NCI-H1048 (cell line): ENCODE measurements at places on chromosomes 16 and 17.

DNA sequence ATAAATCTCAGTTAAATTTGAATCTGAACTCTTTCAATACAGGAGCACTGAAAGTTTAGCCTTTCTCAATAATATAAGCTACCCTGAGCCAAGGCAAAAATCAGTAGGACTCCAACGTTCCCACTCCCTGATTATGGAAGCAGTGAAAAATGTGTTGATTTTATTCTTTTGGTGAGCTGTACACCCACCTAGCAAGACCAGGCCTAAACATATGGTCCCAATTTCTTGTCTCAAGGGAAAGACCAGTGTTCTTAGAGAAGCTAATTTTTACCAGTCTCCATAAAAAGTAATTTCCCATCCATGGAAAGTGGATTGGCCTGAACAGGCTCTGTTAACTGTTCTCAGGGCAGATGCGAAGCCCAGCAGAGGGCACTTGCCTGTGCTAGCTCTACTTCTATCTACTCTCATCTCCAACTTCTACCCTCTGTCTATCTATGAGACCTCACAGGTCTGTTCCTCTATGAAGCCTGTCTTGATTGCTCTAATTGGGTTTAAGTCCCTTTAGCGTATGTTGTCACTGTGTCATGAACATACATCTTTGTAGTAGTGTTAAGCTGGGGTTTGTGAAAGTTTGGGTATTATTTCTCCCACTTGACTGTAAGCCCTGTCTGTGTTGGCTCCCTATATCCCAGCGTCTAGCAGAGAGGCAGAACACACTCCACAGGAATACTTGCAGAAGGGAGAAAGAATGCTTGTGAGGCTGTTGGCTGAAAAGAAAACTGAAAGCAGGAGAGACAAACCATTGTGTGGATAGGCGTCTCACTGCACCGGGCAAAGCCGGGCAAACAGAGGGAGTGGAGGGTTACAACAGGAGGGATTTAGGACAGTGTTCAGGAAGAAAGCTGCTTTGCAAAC is 167.1 kb upstream of the MAF start:
- DNase-seq, result no peak

GRCh38 chr17:82791532-82791931 is 39.7 kb downstream of the TBCD start:
- no peak for DNase-seq

- DNase-seq, result no peak
Measured at GRCh38 chr17:36550491-36551417, 6.0 kb downstream of the GGNBP2 start.

DNA sequence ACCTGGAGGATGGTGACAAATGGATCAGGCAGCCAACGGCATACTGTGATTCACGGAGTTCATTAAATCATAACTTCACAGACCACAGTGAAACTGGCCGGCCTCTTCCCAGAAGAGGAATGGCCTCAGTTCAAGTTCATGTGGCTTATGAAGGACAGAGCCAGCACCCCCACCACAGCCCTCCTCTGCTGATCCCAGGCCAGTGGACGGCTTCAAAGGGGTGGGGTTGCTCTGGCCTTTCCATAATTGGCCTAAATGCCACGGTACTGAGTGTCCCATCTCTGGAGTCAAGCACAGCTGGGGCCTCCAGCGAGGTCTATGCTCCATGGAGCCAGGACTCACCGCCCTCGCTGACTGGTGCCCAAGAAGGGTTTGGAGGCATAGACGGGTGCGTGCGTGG is 21.4 kb downstream of the GALNS start:
- no peak for DNase-seq

DNA sequence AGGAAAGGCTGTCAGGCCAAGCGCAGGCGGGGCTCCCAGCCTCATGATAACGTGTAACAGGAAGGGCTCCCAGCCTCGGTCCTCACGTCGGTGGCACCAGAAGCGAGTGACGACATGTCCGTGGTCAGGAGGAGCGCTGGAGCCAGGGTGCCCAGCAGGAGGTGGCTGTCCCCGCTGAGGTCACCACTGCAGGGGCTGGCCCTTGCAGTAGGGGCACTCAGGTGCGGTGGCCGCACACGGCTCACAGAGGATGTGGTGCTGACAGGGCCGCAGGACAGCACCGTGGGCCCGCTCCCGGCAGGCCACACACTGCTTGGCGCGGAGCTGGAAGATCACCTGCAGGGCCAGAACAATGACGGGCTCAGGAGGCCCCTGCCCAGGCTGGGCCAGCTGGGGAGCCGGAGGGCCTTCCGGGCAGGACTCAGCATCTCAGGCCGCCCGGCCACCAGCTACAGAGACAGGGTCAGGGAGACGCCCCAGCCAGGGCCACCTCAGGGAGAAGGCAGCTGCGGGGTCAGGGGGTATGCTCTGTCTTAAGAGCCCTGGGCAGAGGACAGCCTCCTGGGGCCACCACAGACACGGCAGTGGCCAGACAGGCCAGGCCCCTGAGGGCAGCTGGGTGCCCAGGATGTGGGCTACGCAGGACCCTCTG is 14.5 kb downstream of the GNPTG start:
- DNase-seq, result no peak

- DNase-seq, result no peak
Measured at GRCh38 chr16:64749346-64749745, 372.5 kb downstream of the CDH11 start.

- DNase-seq, result no peak
Measured at GRCh38 chr16:70250748-70251628, 752 bp downstream of the EXOSC6 start.

DNA sequence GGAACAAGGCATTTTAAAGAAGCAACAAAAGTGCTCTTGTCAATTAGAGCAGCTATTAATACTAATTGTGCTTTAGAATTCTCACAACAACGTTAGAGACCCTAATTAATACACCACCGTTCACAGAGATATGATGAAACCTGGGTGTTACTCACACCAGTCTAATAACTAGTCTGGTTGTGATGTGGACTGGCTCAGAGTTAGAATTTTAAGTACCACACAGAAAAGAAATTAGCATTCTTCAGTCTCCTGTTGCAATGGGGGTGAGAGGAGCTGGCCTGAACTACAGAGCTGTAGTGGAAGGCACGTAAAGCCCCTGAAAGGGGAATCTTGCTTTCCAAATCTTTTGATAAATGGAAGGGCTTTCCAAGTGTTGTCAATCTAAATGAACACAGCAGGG is 240.8 kb upstream of the TOX3 start:
- DNase-seq, result no peak

- no peak for DNase-seq
Measured at GRCh38 chr17:79609673-79610645, 892 bp downstream of the RBFOX3 start.

- DNase-seq, result no peak
Measured at GRCh38 chr16:8847623-8848022, 21.2 kb downstream of the CARHSP1 start.

GRCh38 chr17:76549215-76549518 is 9.3 kb downstream of the PRCD start:
- no peak for DNase-seq

- no peak for DNase-seq
Measured at GRCh38 chr16:87186446-87186845, 130.7 kb downstream of the C16orf95 start.

- no peak for DNase-seq
Measured at GRCh38 chr17:77266213-77266612, 125.4 kb downstream of the SEC14L1 start.

DNA sequence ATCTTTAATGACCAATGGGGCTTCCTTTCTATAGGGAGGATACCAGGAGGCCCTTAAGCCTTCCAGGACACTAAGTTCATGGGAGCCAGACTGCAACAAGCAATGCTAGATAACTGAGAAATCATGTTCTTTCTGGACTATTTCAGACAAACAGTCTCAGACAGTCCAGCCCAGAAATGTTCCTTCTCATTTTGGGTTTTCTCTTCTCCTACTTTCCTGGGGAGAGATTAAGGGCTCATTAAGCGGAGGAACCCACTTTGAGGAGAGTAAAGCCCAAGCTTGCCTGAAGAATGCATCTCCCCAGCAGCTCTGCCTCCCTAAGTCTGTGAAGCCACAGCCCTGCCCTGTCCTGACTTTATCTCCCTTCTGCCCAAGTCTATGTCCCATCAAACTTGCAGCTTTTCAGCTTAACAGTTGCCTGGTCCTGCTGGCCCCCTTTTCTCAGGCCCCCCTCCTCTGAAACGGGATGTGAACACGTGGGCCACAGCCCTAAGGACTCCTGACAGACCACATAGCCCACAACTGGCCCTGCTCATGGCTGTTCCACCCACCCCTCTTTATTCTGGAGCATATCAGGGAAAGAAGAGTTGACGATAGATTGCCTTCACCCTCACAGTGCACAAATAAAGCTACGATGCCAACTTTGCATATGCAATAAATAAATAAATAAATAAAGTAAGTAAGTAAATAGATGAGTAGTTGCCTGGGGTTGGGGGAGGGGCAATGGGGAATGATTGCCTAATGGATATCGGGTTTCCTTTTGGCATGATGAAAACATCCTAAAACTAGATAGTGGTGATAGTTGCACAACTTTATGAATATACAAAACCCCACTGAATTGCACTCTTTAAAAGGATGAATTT is 111.0 kb downstream of the N4BP1 start:
- DNase-seq, result no peak

DNA sequence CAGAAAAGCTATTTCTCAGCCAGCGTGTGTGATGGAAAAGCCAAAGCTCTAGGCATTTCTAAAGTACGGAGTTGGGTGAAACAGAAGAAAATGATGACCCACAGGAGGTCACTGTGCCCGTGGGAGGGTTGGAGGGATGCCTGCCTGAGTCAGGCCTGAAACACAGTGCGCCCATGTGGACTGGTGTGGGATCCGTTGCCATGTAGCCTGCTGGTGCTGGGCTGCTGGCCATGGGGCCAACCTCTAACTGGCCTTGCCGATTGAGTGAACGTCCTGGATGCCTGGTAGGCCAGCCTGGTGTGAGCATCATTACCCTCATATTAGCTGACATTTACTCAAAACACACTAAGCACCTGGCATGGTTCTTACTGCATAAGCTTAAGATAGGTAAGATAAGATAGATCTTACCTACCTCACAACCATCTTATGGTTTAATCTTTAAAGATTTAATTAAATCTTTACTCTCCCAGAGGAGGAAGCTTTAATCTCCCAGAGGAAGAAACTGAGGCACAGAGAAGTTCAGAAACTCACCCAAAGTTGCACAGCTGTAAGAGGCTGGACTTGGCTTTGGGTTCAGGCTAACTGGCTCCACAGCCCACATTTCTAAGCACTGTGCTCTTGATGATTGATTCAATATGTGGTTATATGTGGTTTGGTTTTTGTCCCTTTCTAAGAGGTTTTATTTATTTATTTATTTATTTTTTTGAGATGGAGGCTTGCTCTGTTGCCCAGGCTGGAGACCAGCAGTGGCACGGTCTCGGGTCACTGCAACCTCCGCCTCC is 15.7 kb downstream of the MGAT5B start:
- no peak for DNase-seq

DNA sequence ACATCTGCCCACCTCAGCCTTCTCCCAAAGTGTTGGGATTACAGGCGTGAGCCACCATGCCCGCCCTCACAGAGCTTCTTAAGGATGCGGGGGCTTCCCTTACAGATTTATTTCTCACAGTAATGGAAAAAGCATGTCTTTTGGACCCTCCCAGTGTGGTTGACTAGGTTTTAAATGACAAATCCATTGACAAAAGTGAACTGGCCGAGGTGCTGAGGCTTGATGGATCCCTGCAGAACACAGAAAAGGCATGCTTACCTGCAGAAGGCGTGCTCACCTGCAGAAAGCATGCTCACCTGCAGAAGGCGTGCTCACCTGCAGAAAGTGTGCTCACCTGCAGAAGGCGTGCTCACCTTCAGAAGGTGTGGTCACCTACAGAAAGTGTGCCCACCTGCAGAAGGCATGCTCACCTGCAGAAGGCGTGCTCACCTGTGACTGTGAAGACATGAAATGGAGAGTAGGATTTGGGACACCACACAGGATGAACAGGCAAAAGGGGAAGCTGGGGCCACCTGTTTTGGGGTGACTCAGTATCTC is 15.1 kb upstream of the BBS2 start:
- DNase-seq, result no peak

- no peak for DNase-seq
Measured at GRCh38 chr16:81570151-81570846, 125.7 kb downstream of the CMIP start.

GRCh38 chr16:88888057-88888456 is 21.6 kb upstream of the PABPN1L start:
- no peak for DNase-seq

GRCh38 chr16:71540-72401 is 660 bp downstream of the RHBDF1 start:
- DNase-seq, result no peak
